ENCODE measurements at places on chromosomes 4 and X. TPM values are rescaled to one million over a fixed set of nuclear protein-coding genes. Genes with fewer than 3 reads are reported as not detected.

The SH3D19 gene
- total RNA-seq: 136 TPM

GRCh38 chr4:184439856-184440594 lies 34.3 kb downstream of the IRF2 start:
- peak; percentile 56 for ATAC-seq

DNA sequence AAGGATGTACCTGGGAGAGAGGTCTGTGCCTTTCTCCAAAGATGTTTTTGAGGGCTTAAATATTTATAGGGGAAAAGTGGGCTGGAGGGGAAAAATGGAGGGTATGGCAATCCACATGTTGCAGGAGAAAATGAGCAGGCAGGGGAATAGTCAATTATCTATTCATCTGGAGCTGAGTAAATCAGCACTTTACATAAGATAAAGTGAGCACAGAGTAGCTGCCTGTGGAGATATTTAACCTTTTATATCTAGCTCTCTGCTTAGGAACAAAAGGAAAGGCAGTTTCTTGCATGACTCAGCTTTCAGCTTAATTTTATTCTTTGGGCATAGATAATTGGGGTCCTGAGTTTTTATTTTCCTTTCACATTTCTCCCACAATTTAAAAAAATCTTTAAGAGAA lies 93.6 kb upstream of the NPY2R start:
- ATAC-seq: no peak

The MAGEA9B gene
- not detected for total RNA-seq

The ITIH6 gene
- not detected for total RNA-seq

DNA sequence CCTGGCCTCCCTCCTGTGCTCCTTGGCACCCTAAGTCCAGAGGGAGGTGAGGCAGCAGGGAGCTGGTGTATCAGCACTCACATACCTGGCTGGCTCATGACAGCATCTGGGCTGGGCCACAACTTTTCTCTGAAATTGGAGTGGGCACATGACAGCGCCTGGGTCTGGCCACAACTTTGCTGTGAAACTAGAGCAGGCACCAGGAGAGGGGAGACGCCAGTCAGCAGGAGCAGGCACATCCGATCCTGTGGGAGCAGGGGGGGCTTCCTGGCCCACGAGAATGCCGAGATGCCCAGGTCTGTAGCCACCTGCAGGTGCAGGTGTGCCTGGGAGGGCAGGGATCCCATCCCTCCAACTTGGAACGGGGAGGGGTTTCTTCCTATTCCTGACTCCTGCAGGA lies 69.7 kb upstream of the PPP3CA start:
- no peak for ATAC-seq

DNA sequence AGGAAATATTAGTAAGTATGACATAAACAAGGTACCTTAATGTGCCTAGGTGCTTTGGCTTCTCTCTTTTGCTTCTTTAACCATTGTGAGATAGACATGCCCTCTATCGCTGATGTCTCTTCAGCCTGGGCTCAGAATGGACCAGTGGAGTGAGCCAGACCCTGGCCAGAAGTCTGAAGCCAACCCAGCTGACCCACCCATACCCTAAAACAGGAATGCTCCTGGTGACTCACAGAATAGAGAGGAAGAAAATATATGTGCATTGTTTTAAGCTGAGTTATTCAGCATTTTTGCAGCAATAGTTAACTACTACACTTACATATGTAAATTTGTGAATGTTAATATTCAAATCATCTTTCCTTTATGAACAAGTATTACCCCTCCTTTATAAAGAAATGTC lies 167.5 kb upstream of the PCDH10 start:
- no peak for ATAC-seq

DNA sequence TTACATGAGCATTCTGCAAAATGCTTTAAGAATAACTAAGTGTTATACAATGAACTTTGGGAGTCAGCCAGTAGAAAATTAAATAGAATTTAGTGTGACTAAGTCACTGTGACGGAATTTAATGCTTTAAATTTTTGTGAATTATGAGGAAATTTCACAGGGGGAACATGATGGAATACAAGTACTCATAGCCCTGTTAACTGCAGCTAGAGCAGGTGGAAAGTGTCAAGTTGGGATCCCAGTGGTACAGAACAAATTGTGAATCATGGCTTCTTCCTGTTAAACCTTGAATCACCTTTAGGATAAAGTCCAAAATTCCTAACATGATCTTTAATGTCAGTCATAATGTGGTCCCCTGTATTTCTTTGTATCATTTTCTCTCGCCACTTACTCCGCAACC lies 212.2 kb upstream of the CENPE start:
- ATAC-seq: no peak

DNA sequence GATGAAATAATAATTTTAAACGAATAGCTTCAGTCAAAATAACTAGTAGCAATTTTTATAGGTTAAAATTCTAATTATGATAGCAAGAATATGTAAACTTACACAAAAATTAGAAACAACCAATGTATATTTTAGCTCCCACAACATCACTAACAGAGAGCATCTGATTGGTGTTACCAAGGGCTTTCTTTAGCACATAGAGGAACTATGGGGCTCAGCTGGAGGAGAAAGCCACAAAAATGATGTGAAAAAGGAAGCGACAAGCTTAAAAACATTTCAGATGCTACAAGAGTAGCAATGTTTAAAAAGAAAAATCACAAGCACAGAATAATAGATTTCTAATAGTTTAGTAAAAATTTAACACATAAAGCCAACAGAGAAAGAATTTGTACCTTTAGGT lies 56.3 kb downstream of the ATP8A1 start:
- ATAC-seq: no peak

DNA sequence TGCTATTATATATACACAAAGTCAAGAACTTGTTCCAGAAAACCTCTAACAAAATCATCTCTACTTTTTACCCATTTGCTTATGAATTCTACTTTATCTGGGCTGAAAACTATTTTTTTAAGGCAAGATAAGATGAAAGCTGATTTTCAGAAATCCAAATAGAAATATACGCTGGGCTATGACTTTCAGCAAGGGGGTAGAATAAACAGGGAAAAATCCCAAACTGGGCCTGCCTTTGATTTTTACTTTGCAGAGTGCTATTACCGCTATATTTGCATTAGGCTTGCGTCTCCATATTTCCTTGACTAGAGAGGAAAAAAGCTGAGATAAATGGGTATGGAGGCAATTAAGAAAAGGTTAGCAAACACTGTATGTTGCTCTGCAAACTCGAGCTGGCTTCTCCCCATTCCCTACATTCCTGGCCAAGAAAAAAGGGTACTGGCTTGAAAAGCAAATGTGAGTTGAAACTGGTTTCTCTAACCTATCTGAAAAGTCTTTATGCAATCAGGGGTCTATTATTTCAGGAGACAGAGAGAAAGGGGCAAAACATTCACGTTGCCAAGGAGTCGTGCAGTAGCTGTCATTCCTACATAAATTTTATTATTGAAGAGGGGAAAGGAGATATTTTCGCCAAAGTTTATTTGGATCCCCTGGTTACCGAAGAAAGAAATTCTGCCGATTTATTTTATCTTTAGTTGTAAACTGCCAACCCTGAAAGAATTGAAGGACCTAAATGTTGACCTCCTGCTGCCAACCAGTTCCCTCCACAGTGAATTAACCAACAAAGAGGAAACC lies 2.2 kb downstream of the TMEM47 start:
- ATAC-seq: no peak

The SMIM10L2A gene
- total RNA-seq: 1.3 TPM

The ASB5 gene
- total RNA-seq: 29.2 TPM

All from gastroesophageal sphincter (tissue), 4 donors.